Vagina (tissue), 2 donors: ENCODE measurements at places on chromosomes 2 and 18. TPM values are rescaled to one million over a fixed set of nuclear protein-coding genes. Genes with fewer than 3 reads are reported as not detected.

GRCh38 chr2:45264227-45265225 lies 255.3 kb upstream of the SIX2 start:
- DNase-seq = no peak

The RGPD4 gene
- total RNA-seq = not detected

GRCh38 chr18:32920796-32921787 lies 148.3 kb upstream of the KLHL14 start:
- no peak for DNase-seq

- DNase-seq = no peak
Observed at GRCh38 chr2:161556440-161556839, 67.8 kb upstream of the SLC4A10 start.

The CEP68 gene
- total RNA-seq = 25.0 TPM

DNA sequence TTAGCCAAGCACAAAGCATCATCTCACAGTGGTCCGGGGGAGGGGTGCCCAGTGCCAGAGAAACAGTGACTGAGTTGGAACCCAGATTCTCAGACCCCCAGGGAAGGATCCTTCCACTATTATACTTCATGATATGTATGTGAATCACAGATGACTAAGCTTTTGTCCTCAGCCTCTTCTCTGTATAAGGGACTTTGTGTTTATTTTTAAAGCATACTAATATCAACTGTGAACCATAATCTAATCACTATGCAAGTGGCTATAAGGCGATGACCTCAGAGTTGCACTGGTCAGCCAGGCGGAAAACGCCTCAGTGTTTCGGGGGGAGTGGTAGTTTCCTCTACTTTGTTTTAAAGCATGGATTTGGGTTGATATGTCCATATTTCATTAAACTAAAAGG lies 160.4 kb upstream of the TMEM200C start:
- DNase-seq = no peak

- DNase-seq = no peak
Observed at GRCh38 chr2:170425281-170425751, 247.4 kb downstream of the MYO3B start.

DNA sequence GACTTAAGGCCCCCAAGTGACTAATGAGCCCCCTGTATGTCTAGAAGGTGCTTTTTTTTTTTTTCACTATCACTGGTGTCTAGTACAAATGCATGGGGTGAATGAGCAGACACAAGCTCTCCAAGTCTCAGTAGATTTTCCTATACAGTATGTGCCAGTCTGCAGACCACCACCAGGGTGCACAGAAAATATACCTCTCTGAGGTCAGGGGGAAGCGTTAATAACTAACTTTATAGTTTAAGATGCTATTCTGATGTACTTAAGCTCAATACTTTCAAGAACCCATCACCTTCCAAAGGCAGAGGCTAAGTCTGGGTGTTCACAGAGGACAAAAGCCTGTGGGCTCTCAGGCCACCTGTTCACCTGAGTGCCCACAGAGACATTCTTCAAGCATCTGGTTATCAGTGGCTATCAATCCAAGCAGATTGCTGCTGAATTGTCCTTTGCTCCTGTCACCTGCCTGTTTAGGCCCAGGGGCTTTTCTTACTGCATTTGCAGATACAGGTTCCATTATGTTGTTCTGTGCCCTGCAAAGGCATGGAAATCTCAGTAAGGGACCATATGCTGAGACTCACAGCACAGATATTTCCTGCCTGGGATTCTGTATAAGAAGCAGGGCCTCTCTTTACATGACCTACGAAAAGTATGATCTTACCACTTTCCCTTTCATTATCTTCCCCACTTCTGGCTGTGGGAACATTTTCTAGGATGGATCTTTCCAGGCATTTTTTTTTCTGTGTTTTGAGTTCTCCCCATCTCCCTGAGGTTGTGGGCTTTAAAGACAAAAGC lies 534.6 kb downstream of the TNS1 start:
- DNase-seq = no peak

The CNGA3 gene
- not detected for total RNA-seq

The GPR75 gene
- 5.4 TPM for total RNA-seq

DNA sequence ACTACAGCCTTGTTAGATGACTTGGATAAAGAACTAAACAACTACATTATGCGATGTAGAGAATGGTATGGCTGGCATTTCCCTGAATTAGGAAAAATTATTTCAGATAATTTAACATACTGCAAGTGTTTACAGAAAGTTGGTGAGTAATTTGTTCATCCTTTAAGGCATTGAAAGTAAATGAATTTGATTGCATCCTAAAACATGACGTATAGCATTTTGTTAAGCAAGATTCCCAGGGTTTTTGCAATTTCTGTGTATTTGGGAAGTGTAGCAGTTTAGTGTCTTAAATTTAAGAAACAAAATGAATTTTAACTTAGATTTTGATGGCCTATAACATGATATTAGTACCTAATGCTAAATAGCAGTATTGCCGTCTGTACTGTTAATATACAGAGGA lies 24.8 kb downstream of the NOP58 start:
- DNase-seq = no peak

DNA sequence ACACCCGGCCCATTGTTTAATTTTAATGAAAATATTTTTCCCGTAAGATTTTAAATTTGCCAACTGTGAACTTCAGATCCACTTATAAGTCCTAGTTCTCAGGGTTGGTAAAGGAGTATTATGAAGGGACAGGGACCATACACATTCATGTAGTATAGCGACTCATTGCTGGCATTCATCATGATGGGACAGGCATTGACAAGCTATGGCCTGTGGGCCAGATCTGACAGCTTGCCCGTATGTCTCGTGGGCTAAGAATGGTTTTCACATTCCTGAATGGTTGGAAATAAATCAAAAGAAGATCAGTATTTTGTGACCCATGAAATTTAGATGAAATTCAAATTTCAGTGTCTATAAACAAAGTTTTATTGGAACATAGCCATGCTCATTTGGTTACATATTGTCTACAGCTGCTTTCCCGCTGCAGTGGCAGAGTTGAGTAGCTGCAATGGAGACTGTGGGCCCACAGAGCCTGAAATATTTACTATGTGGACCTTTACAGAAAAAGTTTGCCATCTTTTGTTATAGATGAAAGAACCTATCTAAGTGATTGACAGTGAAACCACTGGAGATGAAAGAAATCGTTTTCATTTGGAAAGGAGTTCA lies 4.1 kb downstream of the RAPGEF4 start:
- DNase-seq = no peak

The DTNA gene
- 18.4 TPM for total RNA-seq

DNA sequence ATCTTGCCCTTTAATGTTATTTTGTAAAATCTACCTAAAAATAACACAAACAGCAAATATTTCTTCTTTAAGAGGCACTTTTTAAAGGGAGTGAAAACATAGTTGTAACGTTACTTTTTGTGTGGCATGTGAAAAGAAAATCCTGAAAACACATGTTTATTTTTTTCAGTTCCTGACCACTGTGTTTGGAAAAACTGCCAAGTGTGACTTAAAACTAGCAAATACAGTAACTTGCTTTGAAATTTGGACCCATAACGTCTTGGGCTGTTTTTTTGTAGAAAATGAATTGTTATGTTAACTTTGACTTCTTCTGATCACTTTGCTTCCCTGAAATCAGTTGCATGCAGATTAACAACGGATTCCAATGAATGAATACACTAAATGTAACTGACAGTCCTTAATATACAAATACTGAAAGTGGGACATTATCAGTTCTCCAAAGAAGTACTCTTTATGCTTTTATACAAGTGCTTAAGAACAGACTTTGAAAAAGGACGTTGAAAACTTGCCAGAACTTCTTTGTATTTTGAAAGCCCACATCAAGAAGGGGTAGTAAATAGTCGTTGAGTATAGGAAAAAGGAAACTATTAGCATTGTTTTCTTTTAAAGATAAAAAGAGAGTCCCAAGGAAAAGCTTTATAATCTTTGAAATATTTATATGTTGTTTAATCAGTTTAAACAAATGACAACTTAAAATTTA lies 96.1 kb upstream of the ZEB2 start:
- DNase-seq = no peak

- no peak for DNase-seq
Observed at GRCh38 chr2:65350651-65351056, 81.7 kb downstream of the SPRED2 start.

The SLC4A5 gene
- total RNA-seq = 4.4 TPM

DNA sequence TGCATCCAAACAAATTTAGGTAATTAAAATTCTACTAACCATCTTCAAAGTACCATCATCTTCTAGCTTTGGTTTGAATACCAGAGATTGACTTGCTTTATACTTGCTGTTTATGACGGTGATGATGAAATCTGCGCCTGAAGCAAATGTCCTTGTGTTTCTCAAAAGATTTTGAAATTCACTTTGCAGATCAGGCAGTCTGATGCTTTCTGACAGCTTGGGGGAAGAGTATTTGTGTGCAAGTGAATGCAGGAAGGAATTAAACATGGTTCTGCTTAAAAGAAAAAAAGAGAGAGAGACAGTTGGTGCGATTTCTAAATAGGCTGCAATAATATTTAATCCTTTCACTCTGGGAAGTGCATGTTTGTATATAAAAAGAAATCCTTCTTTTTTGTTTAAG lies 29.6 kb downstream of the CSRNP3 start:
- DNase-seq = no peak

GRCh38 chr2:179768765-179769164 lies 92.6 kb downstream of the ZNF385B start:
- no peak for DNase-seq

GRCh38 chr2:127453392-127454171 lies 35.4 kb downstream of the PROC start:
- no peak for DNase-seq

DNA sequence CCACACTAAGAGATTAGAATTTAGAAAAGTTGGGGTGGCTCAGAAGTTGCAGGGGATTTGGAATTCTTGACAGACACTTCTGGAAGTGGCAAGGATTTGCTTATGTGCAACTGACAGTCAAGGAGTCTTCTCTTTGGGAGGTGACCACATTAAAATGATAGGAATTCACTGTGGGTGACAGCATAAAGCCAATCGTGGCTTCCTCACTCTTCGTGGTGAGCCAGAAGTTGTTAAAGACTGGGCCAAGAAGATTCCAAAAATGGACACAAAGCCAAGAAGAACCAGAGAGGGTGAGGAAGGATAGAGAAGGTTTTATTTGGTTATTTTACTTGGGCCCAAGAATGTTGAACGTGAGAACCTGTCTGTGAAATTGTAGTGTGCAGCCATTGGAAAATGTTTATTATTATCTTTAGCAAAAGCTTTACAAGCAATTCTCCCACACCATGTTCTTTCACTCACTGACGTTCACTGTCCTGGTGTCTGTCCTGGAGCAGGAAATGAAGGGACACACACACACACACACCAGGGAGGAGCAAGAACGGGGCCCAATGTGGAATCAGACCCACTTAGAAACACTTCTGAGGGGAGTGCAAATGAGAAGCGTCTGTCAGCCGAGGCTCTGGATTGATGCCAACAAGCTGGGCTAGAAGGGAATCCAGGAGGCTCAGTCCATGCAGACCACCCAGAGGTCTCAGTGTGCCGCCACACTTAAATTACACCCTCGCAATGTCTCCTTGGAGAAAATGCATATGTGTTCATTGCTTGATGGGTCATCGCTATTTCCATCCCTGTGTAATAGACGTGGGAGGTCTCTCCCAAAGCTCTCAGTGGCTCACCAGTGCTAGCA lies 37.2 kb downstream of the STEAP3 start:
- DNase-seq = no peak

DNA sequence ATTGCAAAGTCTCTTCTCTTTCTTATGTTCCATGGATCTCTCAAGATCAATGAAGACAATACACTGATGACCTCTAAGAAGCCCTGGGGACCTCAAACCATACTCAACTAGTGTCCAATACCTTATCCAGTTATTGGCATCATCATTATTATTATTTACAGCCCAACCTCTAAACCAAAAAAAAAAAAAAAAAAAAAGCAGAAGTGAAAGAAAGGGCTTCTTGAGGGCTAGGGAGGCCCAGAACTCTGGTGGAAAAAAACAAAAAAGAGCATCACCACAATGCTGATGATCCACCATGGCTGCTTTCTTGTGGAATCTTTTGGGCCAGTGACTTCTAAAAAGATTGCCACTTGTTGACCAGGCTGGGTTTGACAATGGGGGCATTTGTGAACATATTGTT lies 324.9 kb downstream of the LPIN1 start:
- DNase-seq = no peak

The CACNB4 gene
- 4.9 TPM for total RNA-seq

DNA sequence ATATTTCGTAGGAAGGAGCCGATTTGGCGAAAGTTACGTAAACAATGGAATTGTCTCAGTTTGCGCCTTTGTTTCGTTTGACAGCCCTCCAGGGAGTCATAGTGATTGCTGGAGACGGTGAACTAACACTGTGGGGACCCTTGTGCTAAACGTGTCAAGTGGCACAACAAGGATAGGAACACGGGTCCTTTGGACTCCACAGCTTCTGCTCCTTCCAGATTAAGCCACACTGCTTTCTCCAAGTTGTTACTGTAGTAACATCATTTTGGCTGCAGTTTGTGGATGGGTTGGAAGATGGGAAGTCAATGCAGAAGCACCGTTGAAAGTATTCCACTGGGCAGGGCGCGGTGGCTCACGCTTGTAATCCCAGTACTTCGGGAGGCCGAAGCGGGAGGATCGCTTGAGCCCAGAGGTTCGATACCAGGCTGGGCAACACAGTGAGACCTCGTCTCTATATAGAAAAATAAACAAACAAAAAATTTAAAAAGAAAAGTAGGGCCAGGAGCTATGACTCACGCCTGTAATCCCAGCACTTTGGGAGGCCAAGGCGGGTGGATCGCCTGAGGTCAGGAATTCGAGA lies 636 bp upstream of the IMMT start:
- no peak for DNase-seq

DNA sequence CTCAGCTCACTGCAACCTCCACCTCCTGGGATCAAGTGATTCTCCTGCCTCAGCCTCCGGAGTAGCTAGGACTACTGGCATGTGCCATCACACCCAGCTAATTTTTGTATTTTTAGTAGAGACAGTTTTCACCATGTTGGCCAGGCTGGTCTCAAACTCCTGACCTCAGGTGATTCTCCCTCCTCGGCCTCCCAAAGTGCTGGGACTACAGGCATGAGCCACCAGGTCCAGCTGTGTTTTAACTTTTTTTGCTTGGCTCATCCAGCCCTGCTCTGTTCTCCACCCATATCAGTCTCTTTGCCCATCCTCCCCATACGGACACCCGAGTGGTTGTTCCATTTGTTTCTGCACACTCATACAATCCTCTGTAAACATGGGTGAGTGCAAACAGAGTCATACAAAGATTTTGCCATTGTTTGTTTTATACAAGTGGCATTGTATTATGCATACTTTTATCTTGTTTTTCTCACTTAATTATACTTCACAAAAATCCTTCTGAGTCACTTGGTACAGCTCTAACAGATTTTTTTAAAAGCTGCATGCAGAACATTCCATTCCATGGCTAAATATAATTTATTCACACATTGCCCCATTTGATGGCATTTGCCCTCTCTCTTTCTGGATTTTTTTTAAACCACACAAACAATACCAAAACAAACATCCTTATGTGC lies 5.3 kb downstream of the APOB start:
- no peak for DNase-seq

The NYAP2 gene
- 0.25 TPM for total RNA-seq

GRCh38 chr2:143264851-143265250 lies 135.6 kb downstream of the ARHGAP15 start:
- no peak for DNase-seq

GRCh38 chr2:235492850-235493344 lies 946 bp upstream of the AGAP1 start:
- no peak for DNase-seq
